B cell (primary cell): ENCODE measurements at places on chromosomes 3 and 15.
A peak's percentile ranks its signal among the peaks of the same experiment; 100 is the strongest.

DNA sequence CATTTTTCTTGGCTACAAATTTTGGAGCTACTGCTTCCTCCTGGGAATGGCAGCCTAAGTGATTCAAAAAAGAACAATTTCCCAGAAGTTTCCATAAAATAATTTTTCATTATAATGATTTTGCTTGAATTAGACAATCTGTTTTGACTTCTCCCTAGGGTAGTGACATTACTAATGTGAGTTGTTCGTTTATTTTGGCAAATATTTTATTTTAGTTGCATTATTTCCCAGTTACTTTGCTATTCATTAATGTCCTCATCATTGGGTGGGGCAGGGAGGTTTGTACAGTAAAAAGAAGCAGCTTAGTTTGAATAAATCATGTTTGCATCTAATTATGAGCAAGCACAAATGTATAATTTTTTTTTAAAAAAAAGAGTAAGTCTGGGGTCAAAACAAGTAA, 686.6 kb downstream of the ROBO2 start:
- DNase-seq: no peak

DNA sequence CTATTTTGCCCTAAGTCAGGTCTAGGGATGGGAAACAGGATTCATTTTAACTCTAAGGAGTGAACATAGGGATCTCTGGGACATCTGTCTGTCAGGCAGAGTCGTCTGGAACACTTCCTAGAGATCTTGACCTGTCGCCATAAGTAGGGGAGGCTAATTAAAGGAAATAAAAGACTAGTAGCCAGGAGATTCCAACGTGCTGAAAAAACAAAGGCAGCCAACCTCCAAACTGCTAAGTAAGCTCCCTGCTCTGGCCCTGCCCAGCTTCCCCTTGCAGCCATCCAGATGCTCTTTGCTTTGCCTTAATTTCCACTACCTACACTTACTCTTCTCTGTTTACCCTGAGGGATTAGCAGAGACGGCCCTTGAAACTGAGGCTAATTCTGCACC, 18.4 kb upstream of the TSEN2 start:
- no peak for DNase-seq

GRCh38 chr15:63332367-63333124, 49.1 kb downstream of the CA12 start:
- no peak for DNase-seq

- peak; percentile 21 for DNase-seq
Observed at GRCh38 chr15:60795889-60796288, 316.9 kb upstream of the ICE2 start.

DNA sequence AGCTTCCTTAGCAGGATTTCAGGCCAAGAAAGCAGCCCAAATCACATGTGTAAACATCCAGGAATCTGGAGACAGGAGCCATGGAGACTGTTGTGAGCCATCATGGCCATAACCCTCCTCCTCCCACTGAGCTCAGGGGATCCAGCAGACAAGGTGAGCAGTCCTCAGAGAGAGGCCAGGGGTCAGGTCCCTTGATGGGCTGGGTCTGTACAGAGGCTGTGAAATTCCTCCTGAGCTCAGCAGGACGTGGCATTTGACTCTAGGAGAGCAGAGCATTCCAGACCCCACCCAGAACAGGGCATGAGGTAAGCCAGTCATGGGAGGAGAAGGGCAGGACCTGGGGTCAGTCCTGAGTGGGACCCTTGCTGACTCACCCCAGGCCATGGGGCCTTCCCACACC, 67.0 kb upstream of the ACAN start:
- no peak for DNase-seq

- DNase-seq: no peak
Observed at GRCh38 chr3:14946739-14947099, 664 bp upstream of the NR2C2 start.

- no peak for DNase-seq
Observed at GRCh38 chr3:168102735-168103410, 7.1 kb upstream of the GOLIM4 start.

- DNase-seq: no peak
Observed at GRCh38 chr15:66567897-66568296, 2.1 kb upstream of the LCTL start.

- no peak for DNase-seq
Observed at GRCh38 chr15:50977162-50977561, 68.7 kb downstream of the AP4E1 start.

GRCh38 chr3:160977773-160978172, 127.4 kb downstream of the B3GALNT1 start:
- no peak for DNase-seq

DNA sequence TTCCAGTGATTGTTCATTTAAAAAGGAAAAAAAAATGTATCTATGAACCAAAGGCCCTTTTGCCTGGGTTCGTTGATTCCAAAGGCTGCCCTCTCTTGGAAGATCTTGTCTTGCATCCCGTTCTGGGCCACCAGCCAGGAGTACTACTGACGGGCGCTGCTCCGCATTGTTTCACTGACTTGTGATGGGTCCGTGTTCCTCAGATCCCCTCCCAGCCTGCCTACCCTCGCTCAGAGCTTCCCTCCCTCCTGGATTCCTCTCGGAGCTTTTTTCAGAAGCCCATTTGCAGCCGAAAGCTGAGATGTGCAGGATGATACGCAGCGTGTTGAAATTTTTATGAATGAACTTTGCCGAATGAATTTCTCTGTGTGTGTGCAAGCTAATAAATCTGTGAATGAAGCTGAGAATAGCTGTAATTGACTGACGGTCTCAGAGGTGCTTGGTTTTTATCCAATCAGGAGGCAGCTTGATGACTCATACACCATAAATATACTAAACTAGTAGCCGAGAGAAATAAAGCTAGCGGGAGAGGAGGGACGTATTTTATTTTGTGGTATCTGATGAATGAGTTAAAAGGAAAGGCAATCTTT, at the start of gene SHC4:
TSS of gene SHC4 (minus strand) at position 396 of the 590 bp plus-strand sequence. CDS start 904 bp downstream, outside the sequence.
- peak; percentile 10 for DNase-seq

DNA sequence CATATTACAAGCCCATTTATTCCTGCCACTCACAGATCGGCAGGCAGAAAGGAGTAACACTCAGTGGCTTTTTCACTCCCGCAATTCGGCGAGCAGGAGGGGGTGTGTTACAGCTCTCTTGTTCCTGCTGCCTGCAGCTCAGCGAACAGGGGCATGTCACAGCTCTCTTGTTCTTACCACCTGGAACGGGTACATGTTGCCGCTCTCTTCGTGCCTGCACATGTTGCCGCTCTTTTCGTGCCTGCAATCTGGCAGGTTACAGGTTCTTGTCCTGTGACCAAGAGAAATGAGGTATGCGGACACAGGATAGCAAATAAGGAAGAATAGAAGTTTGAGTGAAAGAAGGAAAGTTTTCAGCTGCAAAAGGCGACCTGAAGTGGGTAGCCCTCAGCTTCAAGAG, 761.4 kb downstream of the NAALADL2 start:
- no peak for DNase-seq

GRCh38 chr3:143901105-143901504, 52.8 kb upstream of the SLC9A9 start:
- no peak for DNase-seq

- no peak for DNase-seq
Observed at GRCh38 chr15:98541519-98541918, 106.8 kb upstream of the IGF1R start.

DNA sequence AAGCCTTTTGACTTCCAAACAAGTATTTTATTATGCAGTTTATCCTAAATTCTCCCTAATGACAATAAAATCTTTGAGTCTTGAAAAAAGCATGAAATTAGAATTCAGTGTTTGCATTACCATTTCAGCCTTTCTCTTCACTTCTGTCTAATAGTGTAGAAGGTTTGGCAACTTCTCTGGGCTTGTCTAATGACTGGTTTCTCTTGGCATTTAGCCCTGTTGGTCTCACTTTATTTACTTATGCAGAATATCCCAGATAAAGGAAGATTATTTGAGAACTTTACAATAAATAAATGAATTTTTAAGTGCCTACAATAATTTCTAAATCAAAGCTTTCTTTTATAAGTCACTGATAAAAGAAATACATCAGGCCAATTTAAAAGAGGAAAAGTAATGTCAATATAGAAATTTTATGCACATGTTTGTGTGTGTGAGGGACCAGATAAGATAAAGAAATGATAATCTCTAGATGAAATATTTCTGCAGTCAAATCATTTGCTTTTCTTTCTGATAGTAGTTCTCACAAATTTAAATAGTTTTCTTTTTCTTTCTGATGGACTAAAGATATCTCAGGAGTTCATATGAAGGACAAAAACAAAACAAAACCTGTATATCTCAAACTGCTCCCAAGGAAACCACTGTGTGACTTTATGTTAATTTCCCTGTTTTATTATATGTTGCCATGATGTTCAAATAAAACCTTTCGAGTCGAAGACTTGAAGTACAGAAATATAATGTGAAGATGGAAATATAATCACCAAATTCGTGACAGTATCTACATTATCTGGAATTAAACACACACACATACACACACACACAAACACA, 533.1 kb upstream of the CBLB start:
- DNase-seq: no peak

- no peak for DNase-seq
Observed at GRCh38 chr15:39443659-39444219, 137.1 kb upstream of the THBS1 start.

DNA sequence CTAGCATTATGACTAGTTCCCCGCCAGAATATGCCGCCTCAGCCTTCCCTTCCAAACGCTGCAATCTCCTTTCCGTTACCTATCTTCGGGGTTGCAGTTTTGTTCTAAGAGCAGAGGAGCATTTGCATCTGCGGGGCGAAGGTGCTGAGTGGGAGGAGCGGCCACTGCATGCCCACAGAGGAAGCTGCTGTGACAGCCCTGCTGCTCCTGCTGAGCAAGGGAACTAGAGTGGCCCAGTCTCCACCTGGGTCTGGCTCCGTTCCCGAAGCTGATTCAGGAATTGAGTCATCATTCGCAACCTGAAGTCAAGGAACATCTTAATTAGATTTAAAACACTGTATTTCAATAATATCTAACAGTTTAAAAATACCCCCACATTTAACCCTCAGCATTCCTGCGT, 98.2 kb upstream of the TJP1 start:
- no peak for DNase-seq

DNA sequence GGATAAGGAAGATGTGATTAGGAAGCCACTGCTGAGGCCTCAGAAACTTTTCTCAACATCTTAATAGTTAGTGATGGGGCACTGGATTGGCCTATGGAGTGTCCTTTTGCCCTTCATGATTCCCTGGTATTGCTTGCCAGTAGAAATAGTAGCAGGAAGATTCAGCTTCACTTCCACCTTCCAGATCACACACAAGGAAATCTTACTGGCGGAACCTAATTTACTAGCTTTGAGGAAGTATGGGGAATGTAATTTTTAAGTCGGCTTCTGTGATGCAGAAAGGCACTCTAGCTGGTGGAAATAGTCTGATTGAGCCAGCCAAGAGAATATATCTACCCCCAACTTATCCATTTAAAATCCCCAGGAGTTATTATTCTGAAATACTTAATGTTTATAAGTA, 46.5 kb downstream of the LPP start:
- DNase-seq: no peak

GRCh38 chr3:71132995-71133730, 450.4 kb downstream of the FOXP1 start:
- no peak for DNase-seq

DNA sequence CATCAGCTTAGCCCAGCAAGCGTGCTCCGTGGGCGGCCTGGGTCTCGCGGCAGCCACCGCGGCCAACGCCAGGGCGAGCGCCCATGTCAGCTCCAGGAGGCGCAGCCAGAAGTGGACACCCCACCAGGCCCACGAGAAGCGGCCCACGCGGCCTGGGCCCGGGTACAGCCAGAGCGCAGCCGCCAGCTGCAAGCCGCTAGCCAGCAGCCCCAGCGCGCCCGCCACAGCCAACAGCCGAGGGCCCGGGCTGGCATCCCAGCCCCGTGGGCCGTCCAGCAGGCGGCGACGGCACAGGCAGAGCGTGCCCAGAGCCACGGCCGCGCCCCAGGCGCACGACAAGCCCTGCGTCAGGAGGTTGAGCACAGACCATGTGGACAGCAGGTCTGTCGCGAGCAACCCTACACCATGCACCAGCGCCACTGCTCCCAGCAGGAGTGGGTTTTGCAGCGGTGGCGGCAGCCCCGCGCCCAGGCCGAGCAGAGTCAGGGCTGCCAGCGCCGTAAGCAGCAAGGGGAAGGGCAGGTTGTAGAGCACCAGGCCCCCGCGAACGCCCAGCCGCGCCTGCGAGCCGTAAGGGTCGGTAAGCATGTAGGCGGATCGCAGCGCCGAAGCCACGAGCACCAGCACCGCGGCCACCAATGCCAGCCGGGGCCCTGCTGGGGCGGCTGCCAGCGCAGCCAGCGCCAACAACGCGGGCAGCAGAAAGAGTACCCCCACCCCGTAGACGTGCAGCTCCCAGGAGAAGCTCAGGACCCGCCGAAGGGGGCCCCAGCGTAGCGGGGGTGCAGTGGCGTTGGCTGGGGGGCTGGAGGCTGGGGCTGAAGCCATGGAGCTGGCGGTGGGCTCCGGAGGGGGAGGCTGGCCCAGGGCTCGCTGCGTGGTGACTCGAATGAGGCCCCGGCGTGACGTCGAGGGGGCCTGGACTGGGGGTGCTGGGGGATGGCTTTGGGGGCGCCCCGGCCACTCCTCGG, 4.9 kb downstream of the PRRT3 start:
- DNase-seq: no peak

- no peak for DNase-seq
Observed at GRCh38 chr15:87133704-87134103, 1054.0 kb downstream of the AGBL1 start.

DNA sequence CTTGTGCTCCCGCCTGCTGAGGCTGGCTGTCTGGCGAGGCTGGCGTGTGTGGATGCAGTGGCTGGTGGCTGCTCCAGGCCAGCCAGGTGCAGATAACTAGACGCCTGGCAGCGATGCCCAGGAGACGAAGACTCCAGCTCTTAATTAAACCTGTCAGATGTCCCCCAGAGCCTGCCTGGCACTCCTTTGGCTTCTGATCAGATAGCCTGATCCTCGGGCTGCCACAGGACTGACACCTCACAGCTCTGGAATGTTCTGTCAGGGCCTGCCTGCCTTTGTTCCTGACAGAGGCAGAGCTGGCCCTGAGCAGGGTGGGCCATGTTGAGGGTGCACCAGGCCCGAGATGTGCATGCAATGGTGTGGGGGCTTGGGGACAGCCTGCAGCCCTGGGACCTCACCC, 36.5 kb downstream of the PLXNA1 start:
- DNase-seq: no peak

DNA sequence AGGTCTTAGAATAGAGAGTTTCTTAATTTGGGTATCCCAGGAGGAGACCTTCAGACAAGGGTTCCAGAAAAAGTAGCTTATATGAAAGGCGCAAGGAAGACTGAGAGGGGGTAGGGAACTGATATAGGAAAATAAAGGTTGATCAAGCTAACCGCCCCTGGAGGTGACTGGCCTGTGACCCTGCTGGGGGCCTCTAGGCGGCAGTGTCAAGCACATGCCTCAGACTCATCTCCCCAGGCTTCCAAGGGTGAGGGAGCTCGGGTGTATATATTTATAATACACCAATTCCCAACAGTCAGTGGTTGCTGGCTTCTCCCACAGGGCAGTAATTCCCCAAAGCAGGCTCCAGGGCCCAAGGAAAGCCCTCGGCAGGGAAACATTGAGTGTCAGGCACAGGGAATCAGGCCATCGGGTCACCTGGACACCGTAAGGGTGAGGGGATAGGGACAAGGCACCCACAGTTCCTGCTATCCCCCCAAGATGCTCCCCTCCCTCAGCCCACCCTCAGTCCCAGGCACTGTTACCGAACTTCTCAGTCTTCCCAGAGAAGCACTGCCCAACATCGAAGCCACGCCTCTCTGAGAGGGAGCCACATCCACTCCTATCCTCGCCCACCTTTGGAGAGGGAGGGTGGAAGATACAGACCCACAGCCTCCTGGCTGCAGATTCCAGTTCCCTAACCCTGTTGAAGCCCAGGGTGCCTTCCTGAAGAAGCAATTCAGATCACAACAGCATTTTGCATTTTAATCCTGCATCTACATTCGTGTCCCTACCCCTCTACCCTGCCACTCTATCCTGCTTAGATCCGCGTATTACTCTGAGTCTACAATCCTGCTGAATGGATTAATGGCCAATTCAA, 19.5 kb upstream of the CAV3 start:
- DNase-seq: no peak
